A549 treated with Hydrocortisone at 1 μM for 4 hours (cell line): ENCODE measurements at places on chromosomes 6 and 20. TPM values are rescaled to one million over a fixed set of nuclear protein-coding genes. Genes with fewer than 3 reads are reported as not detected.

The F13A1 gene
- total RNA-seq = not detected in 5 replicates

The HLA-DRB1 gene
- total RNA-seq = not detected in 5 replicates

The ANGPT4 gene
- 0.02 to 0.05 TPM (median 0.03 TPM) in 5 replicates for total RNA-seq

The CHRNA4 gene
- 0.10 to 0.35 TPM (median 0.24 TPM) in 5 replicates for total RNA-seq

The OPRM1 gene
- total RNA-seq = not detected in 5 replicates

The CD93 gene
- not detected in 5 replicates for total RNA-seq

The DEFB116 gene
- not detected in 5 replicates for total RNA-seq

The HLA-DQB1 gene
- total RNA-seq = not detected in 5 replicates

The KCTD20 gene
- total RNA-seq = 16.6 to 21.9 TPM (median 17.4 TPM) in 5 replicates

The TOX2 gene
- 10.6 to 14.3 TPM (median 14.2 TPM) in 5 replicates for total RNA-seq

The SCGN gene
- total RNA-seq = 0.17 to 0.36 TPM (median 0.21 TPM) in 5 replicates

The LST1 gene
- 0.37 TPM in 1 of 5 replicates, not detected in the others for total RNA-seq

The PROKR2 gene
- not detected in 5 replicates for total RNA-seq

The BPIFB4 gene
- not detected in 5 replicates for total RNA-seq

The HLA-DPA1 gene
- total RNA-seq = 0.08 to 0.25 TPM in 2 of 5 replicates, not detected in the others

The RFX6 gene
- total RNA-seq = not detected in 5 replicates

The VGLL2 gene
- not detected in 5 replicates for total RNA-seq

The NINL gene
- 11.4 to 15.4 TPM (median 14.7 TPM) in 5 replicates for total RNA-seq

The ALDH5A1 gene
- total RNA-seq = 6.4 to 8.4 TPM (median 7.6 TPM) in 5 replicates

The RAET1L gene
- total RNA-seq = 0.15 to 0.61 TPM (median 0.35 TPM) in 5 replicates

The C4A gene
- 0.79 to 1.5 TPM (median 0.85 TPM) in 5 replicates for total RNA-seq

The L3MBTL1 gene
- 0.55 to 1.5 TPM (median 1.3 TPM) in 5 replicates for total RNA-seq

The ZBP1 gene
- total RNA-seq = not detected in 5 replicates

The CDSN gene
- total RNA-seq = 0.05 to 0.07 TPM in 2 of 5 replicates, not detected in the others

The RARS2 gene
- total RNA-seq = 18.4 to 22.0 TPM (median 21.6 TPM) in 5 replicates

The SERAC1 gene
- 2.8 to 4.3 TPM (median 3.3 TPM) in 5 replicates for total RNA-seq

The PRDM1 gene
- 4.8 to 7.7 TPM (median 6.3 TPM) in 5 replicates for total RNA-seq

The SLC35D3 gene
- total RNA-seq = 0.05 to 0.09 TPM (median 0.06 TPM) in 3 of 5 replicates, not detected in the others

The CNKSR3 gene
- 7.2 to 10.7 TPM (median 7.9 TPM) in 5 replicates for total RNA-seq

The SEL1L2 gene
- total RNA-seq = not detected in 5 replicates

The HLA-DRA gene
- total RNA-seq = not detected in 5 replicates

The OR2H2 gene
- total RNA-seq = not detected in 5 replicates

The PAK5 gene
- total RNA-seq = not detected in 5 replicates

The MYCT1 gene
- 0.02 to 0.07 TPM in 2 of 5 replicates, not detected in the others for total RNA-seq

The C20orf144 gene
- 0.05 to 0.13 TPM (median 0.08 TPM) in 5 replicates for total RNA-seq

The OSER1 gene
- 49.8 to 56.3 TPM (median 54.7 TPM) in 5 replicates for total RNA-seq

The EYS gene
- 0.02 to 0.25 TPM (median 0.08 TPM) in 3 of 5 replicates, not detected in the others for total RNA-seq

The CDH26 gene
- total RNA-seq = 0.06 to 0.30 TPM (median 0.13 TPM) in 5 replicates

The EDN3 gene
- 2.9 to 3.5 TPM (median 3.1 TPM) in 5 replicates for total RNA-seq

The MYL9 gene
- 14.8 to 28.3 TPM (median 18.9 TPM) in 5 replicates for total RNA-seq

The FAM135A gene
- total RNA-seq = 10.1 to 16.0 TPM (median 13.2 TPM) in 5 replicates

The RIPOR2 gene
- 0.37 to 0.73 TPM (median 0.43 TPM) in 5 replicates for total RNA-seq

The NFATC2 gene
- total RNA-seq = 6.7 to 8.6 TPM (median 8.2 TPM) in 5 replicates

The SLPI gene
- 8.8 to 15.1 TPM (median 11.1 TPM) in 5 replicates for total RNA-seq

The PDYN gene
- not detected in 5 replicates for total RNA-seq

The LAMA5 gene
- total RNA-seq = 313 to 453 TPM (median 400 TPM) in 5 replicates

The HCRTR2 gene
- not detected in 5 replicates for total RNA-seq

The BEND6 gene
- total RNA-seq = 0.65 to 0.92 TPM (median 0.88 TPM) in 5 replicates

The ANKRD66 gene
- total RNA-seq = not detected in 5 replicates

The FOXC1 gene
- total RNA-seq = 4.7 to 6.8 TPM (median 6.4 TPM) in 5 replicates
